Stimulated activated CD4-positive, alpha-beta T cell treated with anti-CD3 and anti-CD28 coated beads, Interleukin-1b, Interleukin-23, amount 100 ng/mL, for 1 hour (primary cell): ENCODE measurements at places on chromosomes 11 and 22.

GRCh38 chr11:59195586-59195985 lies 17.1 kb downstream of the MPEG1 start:
- no peak for DNase-seq

GRCh38 chr22:50524676-50525103 lies 708 bp downstream of the SCO2 start:
- no peak for DNase-seq

DNA sequence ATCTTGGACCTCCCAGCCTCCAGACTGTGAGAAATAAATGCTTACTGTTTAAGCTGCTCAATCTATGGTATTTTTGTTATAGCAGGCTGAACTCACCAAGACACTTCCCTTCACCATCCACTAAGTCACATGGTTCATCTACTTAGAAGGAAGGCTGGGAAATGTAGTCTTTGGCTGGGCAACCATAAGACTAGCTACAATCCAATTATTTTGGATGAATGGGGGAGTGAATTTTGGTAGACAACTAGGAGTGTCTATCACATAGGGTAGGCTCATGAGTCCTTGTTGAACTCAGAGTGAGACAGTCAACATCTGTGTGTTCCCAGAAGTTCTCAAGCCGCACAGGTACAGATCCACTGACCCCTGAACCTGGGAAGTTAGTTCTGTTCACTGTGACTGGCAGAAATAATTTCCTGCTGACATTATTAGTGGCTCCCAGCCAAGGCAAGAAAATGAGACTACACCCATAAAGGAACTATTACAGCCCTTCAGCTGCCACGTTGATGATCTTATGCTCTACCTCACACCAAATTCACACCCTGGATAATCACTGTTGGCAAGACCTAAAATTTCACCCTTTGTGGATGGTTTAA lies 3.1 kb upstream of the SLC35C1 start:
- DNase-seq = no peak

DNA sequence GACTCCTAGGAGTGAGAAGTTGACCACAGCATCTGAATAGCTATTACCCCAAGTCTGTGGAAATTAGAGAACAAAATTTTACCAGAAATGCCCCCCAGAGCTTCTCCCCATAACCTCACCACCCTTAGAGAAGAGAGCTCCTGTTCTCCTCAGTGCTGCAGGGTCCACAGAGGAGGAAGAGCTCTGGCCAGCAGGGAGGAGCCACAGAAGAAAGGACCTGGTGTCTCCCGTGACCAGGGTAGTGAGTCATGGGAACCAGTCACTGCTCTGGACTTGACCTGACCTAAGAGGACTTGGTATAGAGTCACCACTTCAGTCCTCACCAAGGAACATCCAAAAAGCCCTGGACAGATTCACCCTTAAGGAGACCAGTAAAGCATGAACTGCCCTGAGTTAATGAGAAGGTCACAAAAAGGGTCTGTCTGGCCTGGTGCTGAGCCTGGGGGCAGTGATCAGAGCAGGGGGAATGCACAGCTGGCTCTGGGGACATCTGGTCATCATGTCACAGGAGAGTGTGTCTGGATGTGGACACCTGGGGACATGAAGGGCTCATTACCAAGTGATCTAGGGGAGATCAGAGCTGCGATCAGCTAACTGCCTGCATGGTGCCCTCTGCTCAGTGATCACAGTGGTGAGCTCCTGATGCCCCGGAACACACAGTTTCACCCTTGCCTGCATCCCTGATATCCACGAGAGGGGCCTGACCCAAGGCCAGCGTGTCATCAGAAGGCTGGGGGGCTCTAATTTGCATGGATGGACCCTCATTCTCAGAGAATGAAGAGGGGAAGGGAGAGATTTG lies 103.3 kb upstream of the TOP3B start:
- DNase-seq = no peak

- DNase-seq = no peak
Observed at GRCh38 chr22:42430528-42431125, 1.6 kb downstream of the NFAM1 start.

GRCh38 chr11:61702701-61703312 lies 22.6 kb downstream of the DAGLA start:
- DNase-seq = no peak

GRCh38 chr11:119028346-119029068 lies 2.2 kb downstream of the SLC37A4 start:
- no peak for DNase-seq

DNA sequence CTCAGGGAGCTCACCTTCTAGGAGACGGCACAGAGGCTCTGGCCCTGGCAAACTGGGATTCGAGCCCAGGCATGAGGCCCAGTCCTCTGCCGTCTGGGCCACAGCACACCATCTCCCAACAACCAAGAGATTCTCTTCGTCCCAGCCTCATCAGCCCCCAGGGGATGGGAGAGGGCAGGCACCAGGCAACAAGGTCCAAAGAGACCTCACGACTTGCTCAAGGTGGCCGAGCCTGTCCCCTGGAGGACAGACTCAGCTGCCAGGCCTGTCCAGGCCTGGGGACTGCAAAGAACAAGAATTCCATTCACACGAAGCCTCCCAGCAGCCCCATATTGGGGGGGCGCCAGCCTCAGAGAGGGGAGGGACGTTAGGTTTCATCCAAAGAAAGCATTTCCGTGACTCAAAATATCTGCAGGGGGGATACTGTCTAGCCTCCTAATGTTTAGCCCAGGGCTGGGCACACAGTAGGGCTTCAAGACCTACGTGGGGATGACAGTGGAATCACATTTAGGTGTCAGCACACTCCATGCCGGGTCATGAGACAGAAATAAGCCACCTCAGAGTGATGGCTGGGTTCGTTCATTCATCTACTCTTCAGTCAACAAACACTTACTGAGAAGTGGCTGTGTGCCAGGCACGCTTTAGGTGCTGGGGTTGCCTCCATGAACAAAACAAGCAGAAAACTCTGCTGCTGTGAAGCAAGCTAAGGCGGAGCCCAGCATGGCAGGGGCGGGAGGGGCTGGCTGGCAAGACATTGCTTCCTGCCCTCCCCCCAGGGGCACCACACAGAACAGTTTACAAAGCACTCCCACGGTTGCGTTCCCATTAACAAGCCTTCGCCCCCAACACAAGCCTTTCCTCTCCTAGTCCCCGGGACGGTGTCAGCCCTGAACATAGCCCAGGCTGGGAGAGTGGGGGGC lies 1.2 kb downstream of the CARNS1 start:
- DNase-seq = no peak

GRCh38 chr11:116927163-116927974 lies 89.9 kb upstream of the APOA1 start:
- DNase-seq = no peak

- DNase-seq = no peak
Observed at GRCh38 chr11:129375751-129376657, at the start of gene BARX2. Gene BARX2, plus strand, starts transcription at chr11:129375848. Its CDS starts 188 bp downstream, at chr11:129376036.

DNA sequence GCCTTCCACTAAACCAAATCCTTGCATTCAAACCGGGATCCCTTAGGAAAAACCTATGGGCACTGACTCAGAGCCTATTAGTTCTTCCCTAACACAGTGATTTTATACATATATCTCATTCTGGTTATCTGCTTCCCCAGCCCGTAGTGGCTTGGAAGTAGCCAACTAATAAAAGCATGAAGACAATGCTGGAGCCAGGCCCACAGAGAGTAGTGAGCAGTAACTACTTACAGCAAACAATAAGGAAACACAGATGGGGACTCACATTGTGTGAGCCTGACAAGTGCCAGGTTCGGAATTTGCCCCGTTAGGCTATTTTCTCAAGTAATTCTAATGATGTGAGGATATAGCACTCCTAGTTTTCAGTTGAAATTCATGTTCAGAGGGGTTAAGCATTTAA lies 83.3 kb upstream of the OR5AK2 start:
- no peak for DNase-seq

DNA sequence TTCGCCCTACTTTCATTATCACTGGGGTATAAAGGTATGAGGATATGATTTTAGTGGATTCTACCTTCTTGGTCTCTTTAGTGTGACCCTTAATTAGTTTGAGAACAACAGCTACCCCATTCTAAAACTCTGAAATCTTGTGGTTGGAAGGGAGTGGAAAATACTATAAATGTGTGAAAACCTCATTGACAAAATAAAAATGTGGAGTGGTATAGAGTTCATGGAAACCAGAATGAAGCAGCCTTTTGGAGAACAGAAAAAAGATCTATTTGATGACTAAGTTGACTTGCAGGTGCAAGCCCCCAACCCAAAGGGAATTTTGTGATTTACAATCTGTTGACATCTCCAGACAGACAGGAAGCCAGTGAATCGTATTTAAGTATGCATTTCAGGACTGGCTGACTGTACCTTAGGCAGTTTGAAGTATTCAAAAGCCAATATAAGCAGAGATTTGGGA lies 75.8 kb downstream of the GAS2 start:
- DNase-seq = no peak

DNA sequence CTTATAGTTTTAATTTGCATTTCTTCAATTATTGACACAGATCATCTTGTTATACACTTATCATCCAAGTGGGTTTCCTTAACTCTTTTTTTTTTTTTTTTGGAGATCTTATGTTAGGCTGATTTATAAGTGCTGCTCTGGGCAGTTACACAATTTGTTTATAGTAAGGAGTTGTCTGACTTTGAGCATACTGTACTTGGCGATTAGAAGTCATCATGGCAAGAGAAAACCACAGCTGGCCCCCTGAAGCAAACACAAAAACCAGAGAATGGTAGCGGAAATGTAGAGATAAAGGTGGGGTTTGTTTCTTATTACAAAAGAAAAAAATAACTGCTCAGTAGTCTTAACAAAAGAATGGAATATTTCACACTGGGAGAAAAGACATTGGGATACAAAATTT lies 292.6 kb downstream of the SWAP70 start:
- no peak for DNase-seq

- DNase-seq = no peak
Observed at GRCh38 chr11:14454861-14455632, 44.6 kb downstream of the COPB1 start.

- DNase-seq = no peak
Observed at GRCh38 chr11:8586805-8587204, 7.2 kb downstream of the STK33 start.

DNA sequence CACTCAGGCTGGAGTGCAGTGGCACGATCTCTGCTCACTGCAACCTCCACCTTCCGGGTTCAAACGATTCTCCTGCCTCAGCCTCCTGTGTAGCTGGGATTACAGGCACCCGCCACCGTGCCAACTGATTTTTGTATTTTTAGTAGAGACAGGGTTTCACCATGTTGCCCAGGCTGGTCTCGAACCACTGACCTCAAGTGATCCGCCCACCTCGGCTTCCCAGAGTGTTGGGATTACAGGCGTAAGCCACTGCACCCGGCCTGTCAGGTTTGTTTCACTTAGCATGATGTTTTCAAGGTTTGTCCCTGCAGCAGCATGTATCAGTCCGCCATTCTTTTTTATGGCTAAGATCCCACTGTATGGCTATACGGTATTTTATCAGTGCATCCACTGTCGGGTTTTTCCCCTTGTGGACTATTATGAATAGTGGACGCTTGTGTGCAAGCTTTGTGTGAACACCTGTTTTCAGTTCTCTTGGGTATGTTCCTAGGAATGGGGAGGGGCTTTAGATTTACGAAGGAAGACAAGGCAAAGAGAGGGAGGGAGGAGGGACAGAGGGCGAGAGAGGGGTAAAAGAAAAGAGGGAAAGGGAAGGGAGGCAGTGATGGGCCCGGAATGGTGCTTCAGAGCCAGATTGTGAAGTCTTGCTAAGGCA lies 13.9 kb upstream of the CDC42EP2 start:
- no peak for DNase-seq

DNA sequence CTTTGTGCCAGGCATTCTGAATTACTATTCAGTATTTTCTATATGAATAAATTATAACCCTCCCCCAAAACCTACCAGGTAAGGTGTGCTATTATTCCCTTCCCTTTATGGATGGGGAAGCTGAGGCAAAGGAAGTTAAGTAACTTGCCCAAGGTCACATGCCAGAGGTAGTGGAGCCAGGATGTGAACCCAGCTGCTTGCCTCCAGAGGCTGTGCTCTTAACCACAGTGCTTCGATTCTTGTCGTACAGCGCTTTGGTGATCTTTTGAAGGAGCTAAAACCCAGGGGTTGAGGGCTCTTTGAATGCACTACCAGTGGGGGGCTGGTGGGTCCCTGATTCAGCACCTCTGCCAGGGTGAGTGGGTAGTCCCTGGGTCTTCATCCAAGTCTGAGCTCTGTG lies 18.8 kb downstream of the MCM5 start:
- no peak for DNase-seq

GRCh38 chr11:8327761-8328192 lies 64.1 kb upstream of the LMO1 start:
- DNase-seq = no peak

DNA sequence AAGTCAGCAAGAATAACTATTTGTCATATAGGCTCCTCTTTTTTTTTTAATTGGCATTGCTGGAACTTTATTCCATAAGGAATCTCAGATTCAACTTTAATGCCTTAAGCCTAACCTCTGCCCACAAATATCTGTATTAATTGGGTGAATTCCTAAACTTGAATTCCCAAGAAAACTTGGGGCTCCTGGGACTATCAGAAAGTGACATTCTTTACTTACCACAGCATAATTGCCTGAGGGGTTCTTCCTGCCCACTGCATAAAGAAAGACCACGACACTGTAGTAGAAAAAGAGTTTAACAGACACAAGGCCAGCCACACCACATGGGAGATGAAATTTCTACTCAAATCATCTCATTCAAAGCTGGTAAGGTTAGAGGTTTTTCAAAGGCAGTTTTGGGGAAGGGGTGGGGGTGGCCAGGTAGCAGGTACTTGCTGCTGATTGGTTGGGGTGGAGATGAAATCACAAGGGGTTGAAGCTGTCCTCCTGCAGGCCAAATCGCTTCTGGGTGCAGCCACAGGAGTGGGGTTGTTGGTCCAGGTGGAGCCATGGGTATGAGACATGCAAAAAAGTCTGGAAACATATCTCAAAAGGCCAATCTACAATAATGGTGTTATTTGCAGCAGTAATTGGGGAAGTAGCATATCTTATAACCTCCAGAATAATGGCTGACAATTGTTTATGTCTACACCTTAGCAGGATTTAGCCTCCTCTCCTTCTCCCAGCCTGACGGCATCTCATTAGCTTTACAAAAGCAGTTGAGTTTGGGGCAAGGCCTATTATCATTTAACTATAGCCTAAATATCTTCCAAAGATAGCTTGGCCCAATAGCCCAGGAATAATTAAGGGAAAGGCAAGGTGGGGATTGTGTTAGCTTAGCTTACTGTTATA lies 4.8 kb upstream of the NLRP10 start:
- DNase-seq = no peak

GRCh38 chr11:36195496-36196354 lies 93.5 kb downstream of the COMMD9 start:
- no peak for DNase-seq
